Stimulated activated CD8-positive, alpha-beta memory T cell treated with anti-CD3 and anti-CD28 coated beads, Interleukin-7, amount 100 ng/mL, for 1 hour (primary cell): ENCODE measurements at places on chromosomes 13 and 19.

GRCh38 chr19:55005684-55006488, 32.2 kb downstream of the GP6 start:
- peak; percentile 11 for DNase-seq

GRCh38 chr19:45078390-45079062, 534 bp upstream of the GEMIN7 start:
- no peak for DNase-seq

DNA sequence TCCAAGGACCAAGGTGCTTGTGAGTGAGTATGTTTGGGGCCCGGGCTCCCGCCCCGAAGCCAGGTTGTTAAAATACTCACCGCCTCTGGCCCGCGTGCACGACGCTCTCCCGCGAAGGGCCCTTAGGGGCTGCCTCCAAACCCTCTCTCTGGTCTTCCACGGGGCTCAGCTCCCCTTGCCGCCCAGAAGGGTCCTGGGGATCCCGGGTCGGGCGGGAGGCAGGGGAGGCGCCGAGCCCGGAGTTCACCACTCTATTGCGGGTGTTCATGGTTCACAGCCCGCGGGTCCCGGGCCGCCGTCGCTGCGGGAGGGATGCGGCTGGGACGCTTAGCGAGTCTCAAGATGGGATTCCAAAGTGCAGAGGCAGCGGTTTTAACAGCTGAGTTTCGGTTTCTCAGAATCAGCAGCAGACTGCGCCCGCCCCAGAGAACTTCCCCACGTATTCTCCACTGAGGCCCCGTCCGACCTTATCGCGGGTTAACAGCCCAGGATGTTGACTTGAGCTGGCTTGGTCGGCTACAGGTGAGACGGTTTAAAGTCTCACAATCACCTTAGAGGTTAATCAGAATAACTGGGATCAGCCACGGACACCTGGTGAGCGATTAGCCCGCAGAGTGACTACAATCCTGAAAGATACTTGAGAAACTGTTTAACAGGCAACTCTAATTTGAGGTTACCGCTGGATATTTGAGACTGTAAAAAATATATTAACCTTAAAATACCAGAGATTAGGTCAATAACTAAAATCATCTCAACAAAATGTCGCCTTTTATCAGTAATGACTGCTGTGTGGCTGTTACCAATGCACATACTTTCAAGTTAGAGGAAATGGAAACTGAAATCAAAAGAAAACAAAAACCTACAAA, at the start of gene EPSTI1:
EPSTI1 (minus strand) TSS at position 344 of the 866 bp plus-strand sequence; CDS start at position 268, 76 bp downstream.
- DNase-seq = peak; percentile 64

GRCh38 chr19:50333737-50334617, 4.8 kb upstream of the KCNC3 start:
- peak; percentile 63 for DNase-seq

GRCh38 chr13:85729296-85729695, 69.9 kb downstream of the SLITRK6 start:
- DNase-seq = no peak

DNA sequence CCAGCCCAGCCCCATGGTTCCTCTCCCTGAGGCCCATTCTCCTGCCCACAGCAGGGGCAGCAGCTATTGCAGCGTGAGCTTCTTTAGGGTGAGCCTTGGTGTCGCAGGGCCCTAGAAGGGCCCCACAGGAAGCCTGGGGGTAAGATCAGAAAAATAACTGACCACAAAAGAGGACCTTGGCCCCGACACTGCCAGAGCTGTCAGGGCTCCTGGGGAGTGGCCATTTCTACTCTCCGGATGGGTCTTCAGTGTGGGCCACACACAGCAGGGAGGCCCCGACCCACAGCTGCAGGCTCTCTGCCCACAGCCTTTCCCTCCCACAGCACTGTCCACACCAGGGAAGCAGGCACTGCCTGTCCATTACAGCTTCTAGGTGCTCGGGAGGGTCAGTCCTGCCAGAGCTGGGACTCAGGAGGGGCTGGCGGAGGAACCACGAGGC, 3.5 kb upstream of the SIGLEC8 start:
- no peak for DNase-seq

DNA sequence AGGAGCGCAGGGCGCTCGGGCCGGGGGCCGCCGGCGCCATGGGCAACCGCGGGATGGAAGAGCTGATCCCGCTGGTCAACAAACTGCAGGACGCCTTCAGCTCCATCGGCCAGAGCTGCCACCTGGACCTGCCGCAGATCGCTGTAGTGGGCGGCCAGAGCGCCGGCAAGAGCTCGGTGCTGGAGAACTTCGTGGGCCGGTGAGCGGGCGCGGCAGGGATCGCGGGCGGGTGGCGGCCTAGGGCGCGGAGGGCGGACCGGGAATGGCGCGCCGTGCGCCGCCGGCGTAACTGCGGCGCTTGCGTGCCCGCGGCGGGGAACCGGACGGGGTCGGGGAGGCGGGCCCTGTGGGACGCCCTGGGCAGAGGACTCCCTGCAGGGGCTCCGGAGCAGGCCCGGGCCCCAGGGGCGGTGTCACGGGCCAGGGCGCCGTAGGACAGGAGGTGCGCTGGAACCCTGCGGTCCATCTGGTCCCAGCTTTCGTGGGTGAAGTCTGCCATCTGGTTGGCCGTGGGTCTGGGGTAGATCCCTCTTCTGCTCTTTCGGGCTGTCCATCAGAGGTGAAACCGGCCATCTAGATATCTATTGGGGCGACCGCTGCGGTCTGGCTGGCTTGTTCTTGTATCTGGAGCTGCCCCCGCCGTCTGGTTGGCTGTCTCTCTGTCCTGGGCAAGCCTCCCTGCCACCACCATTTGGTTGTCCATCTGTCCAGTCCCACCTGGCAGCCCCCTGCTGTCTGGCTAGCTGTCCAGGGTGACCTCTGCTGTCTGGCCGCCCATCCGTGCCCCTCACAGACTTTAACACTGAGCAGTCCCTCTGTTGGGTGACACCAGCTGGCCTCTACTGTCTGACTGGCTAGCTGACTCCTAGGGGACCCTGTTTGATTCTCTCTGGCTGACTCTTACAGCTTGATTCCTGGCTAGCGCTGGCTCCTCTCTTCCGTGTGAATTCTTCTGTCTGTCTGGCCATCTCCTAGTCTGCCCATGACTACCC, 622 bp downstream of the DNM2 start:
- DNase-seq = no peak

- DNase-seq = no peak
Observed at GRCh38 chr19:42531313-42531712, 3.0 kb upstream of the CEACAM1 start.

DNA sequence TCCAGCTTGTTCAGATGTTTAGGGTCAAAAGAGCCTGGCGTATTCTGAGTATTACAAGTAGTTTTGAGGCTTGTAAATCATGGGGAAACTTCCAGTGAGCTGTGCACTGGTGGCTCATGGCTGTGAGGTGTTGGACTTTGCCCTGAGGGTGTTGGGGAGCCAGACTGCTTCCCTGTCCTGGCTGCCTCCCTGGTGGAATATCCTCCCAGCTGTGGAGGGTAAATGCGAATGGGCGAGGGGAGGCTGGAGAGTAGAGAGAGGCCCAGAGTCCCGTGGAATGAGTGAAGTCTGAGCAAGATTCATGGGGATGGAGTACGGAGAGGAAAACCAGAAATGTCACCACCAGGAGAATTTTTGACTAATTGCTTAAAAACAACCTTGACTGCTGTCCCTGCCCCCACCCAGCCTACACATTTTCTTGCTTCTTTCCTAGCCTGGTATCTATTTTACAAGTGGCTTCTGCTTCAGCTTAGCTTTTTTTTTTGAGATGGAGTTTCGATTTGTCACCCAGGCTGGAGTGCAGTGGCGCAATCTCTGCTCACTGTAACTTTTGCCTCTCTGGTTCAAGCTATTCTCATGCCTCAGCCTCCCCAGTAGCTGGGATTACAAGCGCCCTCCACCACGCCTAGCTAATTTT, 3.7 kb downstream of the SNRPA start:
- no peak for DNase-seq

DNA sequence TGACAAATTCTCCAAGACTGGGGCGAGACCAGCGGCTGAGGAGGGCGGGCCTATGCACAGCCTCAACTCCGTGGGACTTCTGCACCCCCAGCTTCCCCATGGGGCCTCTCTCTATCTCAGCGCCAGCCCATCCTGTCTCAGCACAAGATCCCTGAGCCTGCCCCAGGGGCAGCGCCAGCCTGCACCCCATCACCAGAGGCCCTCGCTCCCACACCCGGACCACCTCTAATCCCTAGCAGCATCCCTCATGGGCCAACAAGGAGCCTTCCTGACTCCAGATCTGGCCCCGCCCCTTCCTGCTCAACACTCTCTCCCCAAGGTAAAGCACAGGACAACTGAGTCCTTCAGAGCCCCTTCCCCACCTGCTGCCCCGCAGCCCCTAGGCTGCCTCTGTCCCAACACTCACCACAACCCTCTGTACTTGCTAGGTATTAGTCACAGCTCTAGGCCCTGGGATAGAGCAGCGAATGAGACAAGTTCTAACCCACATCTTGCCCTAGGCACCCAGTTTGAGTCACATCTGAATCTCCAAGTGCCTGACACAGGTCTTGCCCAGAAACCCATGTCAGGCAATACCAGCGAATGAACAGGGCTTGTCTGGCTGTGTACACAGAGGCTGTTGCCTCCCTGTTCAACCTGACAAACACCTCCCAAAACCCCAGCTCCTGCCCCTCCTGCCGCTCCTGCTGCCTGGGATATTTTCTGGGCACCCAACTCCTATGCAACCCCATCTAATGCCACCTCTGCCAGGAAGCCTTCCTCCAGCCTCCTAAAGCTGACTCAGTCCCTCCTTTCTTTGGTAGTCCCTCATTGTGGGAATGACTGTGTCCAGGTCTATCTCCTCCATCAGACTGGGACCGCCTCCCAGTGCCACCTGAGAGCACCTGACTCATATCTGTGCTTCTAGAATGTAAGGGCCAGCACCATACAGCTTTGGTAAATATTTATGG, 18.6 kb downstream of the GRIK5 start:
- DNase-seq = no peak

DNA sequence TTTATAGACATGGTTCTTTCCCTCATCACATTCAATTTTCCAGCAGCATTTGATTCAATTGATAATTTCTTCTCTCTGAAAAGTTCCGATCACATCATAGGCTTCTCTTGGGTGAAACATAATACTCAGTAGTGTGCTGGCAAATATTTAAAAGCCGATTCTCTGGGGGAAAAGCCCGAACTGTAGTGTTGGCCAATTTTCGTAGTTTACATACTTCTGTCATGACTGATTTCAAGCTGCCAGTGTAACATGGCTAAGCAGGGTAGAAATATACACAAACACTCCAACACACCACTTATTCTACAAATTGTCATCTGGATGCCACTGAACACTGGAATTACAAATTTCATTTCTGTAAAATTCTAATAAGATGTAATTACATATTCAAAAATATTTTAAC, 56.1 kb upstream of the FREM2 start:
- no peak for DNase-seq

GRCh38 chr13:52849291-52850071, 1.0 kb upstream of the PCDH8 start:
- no peak for DNase-seq

- DNase-seq = no peak
Observed at GRCh38 chr13:73273745-73274144, 214.9 kb downstream of the KLF5 start.

DNA sequence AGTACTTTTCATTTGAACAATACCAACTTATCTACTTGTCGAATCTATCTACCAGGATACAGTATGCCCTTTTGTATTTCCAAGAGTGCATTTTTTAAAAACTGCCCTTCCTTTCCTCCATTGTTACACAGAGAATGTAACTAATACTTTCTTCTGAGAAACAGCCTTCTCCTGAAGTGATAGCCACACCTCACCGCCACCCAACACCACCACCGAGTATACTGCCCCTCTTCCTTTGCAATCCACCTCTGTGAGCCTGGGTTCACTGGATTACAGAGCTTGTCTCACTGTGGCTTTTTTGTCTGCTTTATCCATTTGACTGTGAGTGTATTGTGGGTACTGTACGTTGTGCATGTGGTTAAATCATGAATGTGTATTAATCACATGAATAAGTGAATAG, 305.4 kb downstream of the KLF12 start:
- no peak for DNase-seq

DNA sequence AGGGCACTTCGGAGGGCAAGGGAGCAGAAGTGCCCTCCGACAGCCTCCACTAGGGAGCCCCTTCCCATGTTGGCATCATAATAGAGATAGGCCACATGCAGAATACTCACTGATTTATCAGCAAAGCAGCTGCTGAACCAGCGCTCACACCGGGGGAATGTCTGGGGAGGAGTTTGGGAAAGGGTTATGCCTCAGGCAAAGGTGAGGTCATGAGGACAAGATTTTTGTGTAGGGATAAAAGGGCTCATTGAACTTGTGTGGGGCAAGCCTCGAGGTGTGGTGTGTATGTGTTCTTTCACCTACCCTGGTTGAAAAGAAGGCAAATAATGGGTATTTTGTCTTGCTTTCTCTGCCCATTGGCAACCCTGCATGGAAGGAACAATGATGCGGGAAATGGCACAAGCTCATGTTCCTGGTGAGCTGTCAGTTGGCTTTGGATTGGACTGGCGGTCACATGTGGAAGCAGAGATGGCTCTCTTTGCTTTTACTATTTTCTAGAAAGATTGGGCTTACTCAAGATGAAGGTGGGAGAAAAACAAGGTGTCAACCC, 39.1 kb upstream of the SLC7A9 start:
- DNase-seq = no peak

GRCh38 chr19:43699506-43700394, 16.1 kb upstream of the IRGC start:
- DNase-seq = no peak

DNA sequence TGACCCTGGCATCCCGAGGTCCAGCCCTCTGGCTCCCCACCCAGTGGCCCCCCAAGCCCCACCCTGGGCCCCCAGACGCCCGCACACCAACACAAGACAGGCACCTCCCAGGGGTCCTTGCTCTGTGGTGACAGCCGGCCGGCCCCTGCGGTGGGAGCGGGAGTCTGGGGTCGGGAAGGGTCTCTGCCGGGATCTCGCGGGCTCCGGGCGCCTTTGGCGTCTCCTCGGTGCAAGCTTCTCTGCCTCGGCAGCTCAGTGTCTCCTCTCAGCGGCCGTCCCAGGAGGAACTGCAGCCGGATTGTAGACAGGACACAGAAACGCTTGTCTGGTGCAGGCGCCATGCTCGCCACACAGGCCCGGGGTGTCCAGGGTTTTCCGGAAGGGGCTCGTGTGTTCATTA, 43.7 kb downstream of the TMEM255B start:
- no peak for DNase-seq

- no peak for DNase-seq
Observed at GRCh38 chr19:10686661-10687517, 14.3 kb upstream of the QTRT1 start.

DNA sequence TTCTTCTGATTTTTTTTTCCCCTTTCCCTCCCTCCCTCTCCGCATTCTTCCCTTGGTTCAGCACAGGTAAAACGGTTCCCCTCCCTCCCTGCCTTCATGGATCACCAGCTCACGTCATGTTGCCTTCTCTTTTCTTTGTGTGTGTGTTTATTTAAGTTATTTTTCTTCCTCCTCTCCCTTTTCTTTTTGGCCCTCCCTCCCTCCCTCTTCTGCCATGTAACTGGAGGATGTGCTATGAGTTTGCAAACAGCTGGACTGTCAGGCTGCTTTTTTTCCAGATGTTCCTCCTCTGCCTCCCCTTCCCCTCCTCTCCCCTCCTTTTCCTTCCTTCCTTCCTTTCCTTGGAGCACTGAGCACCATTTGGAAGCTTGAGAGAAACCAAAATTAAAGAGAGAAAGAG, 2.0 kb downstream of the LENG9 start:
- no peak for DNase-seq
